GF-D8 (cell line): ENCODE measurements at places on chromosomes 6 and 20.

GRCh38 chr20:48291896-48292295 lies 506.6 kb upstream of the SULF2 start:
- no peak for DNase-seq

- DNase-seq: no peak
Measured at GRCh38 chr20:8860011-8860495, 208.8 kb upstream of the PLCB4 start.

DNA sequence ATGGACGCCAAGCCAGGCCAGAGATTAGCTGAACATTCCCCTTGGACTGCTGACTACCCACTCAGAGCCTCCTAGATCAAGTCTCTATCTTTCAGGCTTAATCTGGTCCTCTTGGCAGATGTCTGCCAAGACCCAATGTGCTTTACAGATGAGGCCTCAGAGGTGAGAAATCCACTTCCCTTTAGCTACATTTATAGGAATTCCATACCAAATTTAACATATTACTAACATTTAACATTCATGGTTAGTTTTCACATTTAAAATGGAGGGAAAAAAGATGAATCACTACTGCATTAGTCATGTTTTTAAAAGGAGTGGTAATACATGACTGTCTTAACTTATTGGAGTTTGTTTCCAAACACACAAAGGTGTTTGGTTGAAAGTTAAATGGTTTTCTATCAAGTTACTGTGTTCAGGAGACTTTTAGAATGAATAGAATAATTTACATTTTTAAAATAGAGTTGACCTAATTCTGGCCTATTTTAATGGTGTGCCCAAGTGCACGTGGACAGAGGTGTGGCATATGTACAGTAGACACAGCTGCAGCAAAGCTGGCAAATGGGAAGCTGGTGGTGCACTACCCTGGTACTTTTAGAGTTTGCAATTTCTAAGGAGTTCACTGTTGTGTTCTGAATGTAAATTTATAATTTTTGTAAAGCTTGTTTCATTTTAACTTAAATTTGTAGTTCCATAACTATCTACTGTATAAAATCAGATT lies 41.9 kb upstream of the CALHM6 start:
- DNase-seq: no peak

- DNase-seq: no peak
Measured at GRCh38 chr6:152293404-152293803, 343.8 kb downstream of the SYNE1 start.

DNA sequence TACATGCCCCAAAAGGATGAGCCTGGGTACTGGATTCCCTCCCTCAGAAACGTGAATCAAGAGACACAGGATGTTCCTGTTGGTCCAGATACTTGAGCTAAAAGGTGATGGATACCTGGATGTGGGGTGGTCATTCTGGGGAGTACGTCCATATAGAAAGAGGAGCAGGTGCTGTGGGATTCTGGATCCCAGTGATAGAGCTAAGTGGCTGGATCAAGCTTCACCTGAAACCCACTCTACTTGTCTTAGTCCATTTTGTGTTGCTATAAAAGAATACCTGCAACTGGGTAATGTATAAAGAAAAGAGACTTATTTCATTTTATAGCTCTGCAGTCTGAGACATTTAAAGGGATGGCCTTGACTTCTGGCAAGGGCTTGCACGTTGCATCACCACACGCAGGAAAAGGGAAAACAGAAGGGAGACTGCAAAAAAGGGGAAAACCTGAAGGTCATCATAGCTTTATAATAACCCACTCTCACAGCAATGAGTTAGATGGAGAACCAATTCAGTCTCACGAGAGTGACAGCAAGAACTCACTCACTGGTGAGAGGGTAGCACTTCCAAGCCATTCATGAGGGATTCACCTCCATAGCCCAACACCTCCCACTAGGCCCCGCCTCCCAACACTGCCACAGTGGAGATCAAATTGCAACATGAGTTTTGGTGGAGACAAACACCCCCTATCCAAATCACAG lies 31.2 kb downstream of the RIPOR3 start:
- no peak for DNase-seq

DNA sequence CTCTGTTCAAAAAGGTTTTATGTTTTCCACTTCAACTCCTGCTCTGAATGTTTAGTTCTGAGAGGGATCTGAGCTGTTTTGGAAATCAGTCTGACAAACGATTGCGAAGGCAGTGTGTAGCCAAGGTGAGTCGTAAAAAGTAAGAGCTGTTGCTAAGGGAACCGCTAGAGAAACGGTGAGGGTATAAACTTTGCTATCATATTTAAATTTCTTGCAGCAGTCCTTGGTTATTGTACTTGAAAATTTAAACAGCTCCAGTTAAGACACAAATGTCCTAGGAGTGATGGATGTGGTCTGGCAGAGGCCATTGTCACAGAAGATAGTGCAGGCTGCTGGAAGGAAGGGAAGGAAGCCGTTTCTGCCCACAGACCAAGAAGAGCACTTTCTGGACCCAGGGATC lies 64.9 kb upstream of the CITED2 start:
- DNase-seq: no peak

DNA sequence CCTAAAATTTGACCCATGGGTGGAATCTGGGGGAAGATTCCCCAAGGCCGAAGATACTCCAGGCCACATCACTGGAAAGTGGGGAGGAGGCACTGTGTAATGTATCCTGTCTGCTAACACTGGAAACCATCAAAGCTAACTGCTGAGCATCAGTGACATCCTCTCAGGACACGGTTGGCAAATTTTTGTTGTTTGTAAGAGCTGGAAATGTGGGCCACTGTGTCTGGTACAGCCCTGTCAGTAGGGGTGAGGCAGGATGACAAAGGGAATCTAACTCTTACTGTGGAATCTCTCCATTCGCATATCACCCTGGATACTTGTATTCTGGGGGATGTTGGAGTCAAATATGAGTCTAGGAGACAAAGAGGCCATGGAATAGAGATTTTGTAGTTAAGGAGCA lies 17.0 kb upstream of the CLPSL2 start:
- no peak for DNase-seq

- no peak for DNase-seq
Measured at GRCh38 chr20:697826-698225, 22.2 kb upstream of the SCRT2 start.

DNA sequence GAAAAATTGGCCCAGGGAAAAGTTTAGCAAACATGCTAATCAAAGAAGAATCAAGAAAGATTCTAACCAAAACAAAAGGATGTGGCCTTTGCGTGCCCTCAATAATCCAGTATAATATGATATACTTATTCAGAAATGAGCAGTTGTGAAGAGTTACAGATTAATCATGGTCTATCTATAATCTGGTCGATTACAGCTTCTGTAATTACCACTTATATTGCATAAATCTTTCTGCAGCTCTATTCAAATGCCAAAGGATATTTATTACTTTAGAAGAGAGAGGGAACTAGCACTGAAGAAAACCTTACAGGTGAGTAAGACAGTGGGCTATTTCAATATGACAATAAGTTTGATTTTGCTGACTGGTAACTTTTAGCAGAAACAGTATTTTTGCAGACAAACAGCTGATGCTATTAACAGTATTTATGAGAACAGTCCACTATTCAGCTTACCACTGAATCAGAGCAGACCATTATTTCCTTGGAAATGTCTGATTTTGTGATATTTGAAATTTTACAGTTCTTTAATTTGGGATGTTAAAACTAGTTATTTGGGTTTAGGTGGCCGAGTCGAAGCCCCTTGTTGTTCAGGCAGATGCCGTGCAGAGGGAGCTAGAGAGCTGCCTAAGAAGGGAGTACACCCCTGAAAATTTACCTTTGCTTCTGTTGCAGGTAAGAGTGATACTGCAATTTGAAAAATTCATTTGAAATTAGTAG lies 92.2 kb downstream of the CEP57L1 start:
- no peak for DNase-seq

- DNase-seq: no peak
Measured at GRCh38 chr6:140208286-140208685, 833.8 kb upstream of the CITED2 start.

DNA sequence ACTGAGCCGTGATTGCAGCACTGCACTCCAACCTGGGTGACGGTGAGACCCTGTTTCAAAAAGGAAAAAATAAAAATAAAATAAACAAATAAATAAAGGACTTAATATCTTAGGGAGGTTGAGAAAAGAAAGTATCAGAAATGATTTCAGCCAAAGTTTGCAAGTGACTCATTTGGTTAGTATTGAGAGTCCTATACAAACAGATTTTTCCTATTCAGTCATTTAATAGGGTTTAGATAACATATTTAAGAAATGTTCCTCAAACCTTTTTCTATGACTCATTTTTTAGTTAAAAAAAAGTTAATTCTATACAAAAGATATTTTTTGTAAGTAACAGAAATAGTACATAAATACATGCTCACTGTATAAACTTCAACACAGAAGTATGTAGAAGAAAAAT lies 235.1 kb downstream of the GJA1 start:
- no peak for DNase-seq

- DNase-seq: no peak
Measured at GRCh38 chr6:154001494-154002285, 37.4 kb upstream of the OPRM1 start.

GRCh38 chr6:134446896-134447295 lies 129.0 kb upstream of the SGK1 start:
- no peak for DNase-seq

- no peak for DNase-seq
Measured at GRCh38 chr20:38551056-38551626, 29.9 kb upstream of the ADIG start.

DNA sequence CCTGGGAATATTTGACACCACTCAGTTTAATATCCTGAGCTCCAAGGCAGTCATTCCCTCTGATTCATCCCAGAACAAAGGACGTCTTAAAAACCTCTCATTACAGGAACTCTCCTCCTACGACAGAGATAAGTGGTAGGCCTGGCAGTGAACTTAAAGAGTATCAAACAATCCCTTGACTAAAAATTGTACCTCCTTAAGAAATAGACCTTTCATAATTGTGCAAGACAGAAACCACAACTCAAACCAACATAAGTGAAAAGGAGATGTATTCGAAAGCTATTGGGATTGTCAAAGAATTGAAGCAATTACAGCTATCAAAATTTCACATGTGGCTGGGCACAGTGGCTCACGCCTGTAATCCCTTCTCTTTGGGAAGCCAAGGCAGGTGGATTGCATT lies 19.1 kb upstream of the BNIP5 start:
- DNase-seq: no peak

GRCh38 chr20:38706509-38706908 lies 17.8 kb upstream of the SLC32A1 start:
- DNase-seq: no peak

DNA sequence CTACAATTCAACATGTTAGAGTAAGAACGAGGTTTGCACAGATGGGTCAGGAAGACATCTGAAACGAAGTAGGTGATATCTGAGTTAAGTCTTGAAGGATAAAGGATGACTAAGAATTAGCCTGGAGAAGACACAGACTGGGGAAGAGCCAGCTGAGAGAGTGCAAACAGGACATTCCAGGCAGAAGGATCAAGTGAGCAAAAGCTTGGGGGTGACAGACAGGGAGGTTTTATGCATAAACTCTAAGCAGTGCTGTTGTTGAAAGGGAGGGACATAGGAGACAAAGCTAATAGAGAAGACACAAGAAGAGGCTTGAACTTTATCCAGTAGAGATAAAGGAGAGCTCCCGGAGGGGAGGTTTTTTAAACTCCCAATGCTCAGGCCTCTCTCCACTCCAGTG lies 15.0 kb upstream of the ETV7 start:
- no peak for DNase-seq

DNA sequence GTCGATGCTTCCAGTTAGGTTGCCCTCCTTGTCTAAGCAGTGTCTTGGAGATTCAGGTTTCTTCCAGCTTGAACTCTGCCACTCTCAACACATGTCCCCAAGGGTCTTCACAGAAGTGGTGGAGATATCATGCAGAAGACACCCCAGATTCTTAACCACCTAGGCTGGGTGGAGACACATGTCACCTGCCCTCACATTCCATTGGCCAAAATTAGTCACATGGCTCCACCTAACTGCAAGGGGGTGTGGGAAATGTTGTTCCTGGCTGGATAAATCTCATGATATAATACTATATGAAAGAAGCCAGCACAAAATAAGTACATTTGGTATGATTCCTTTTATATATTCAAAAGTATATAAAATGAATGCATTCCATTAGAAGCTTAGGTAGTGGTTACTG lies 52.9 kb upstream of the SNRPB2 start:
- DNase-seq: no peak

DNA sequence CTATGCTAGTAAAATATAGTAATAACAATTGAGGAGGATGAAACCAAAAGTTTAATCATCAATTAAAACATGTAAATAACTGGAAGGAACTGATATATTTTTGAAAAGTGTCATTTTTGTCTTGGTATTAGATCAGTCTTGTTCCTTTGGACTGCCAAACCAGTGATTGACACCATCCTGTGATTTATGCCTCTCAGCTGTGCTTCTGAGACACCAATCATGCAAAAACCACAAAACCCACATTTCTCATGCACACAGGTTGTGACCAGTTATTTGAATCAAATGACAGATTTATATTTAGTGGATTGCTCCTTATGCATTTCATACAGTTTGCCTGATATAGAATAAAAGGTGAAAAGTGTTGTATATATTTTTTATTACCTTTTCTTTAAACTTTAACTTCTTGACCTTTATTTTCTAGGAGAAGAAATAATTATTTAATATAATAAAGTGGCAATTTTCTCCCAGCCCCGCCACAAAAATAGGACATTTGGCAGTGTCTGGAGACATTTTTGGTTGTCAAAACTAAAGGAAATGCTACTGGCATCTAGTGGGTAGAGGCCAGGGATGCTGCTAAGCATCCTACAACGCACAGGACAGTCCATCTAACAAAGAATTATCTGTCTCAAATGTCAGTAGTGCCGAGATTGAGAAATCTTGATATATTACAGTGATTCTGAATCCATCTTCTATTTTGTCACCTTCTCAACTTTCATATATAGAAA lies 383.6 kb downstream of the BCKDHB start:
- no peak for DNase-seq

GRCh38 chr6:41277605-41278004 lies 8.9 kb downstream of the TREM1 start:
- peak; percentile 11 for DNase-seq

DNA sequence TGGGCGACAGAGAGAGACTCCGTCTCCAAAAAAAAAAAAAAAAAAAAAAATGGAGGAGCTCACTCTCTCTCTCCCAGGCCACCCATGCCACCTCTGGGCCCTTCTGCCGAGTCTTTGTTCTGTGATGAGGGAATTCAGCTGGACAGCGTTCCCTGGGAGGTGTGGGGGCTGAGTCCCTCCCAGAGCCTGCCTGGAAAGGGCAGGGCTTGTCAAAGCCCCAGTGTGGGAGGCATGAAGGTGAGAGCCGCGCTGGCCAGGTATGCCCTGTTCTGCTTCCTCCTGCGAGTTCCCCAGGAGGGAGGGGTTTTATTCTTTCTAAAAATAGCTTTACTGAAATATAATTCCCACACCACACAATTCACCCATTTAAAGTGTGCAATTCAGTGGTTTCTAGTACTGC lies 69.6 kb downstream of the TMEM242 start:
- no peak for DNase-seq

GRCh38 chr6:40444811-40445210 lies 142.4 kb downstream of the LRFN2 start:
- no peak for DNase-seq

DNA sequence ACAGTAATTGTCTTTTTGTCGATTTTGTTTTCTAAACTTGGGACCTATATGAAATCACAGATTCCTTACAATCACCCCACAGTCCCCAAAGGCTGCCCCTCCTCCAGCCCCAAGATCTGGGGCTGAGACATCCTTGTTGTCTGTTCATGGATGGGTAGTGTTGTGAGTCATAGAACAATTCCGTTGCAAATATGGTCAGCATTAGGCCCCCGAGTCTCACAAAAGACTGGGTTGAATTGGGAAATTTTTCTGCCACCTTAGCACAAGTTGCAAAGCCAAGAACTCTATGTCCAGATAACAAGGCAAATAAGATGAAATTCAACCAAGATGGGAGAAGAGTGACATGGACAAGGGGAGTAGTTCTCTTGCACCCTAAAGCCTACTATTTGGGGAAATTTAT lies 10.5 kb upstream of the TAB2 start:
- no peak for DNase-seq
